ENCODE measurements at places on chromosomes 2 and 18. TPM values are rescaled to one million over a fixed set of nuclear protein-coding genes. Genes with fewer than 3 reads are reported as not detected.

PLA2R1 gene
- 9.0 TPM for total RNA-seq

CRIM1 gene
- 158 TPM for total RNA-seq

- H3K36me3 ChIP-seq = no peaks in the 10 kb centered on the region
- DNase-seq = no peak
- peaks cover 16% of the 10 kb centered on the region for H3K4me1 ChIP-seq
- H3K4me3 ChIP-seq = no peak overlapping the region
- H3K27ac ChIP-seq = no peak overlapping the region
Measured at GRCh38 chr18:37447962-37448888, 117.4 kb downstream of the CELF4 start.

GRCh38 chr2:58304843-58305242 is 63.7 kb upstream of the FANCL start:
- no peak for DNase-seq
- no peaks in the 10 kb centered on the region for H3K4me1 ChIP-seq
- no peaks in the 10 kb centered on the region for H3K27me3 ChIP-seq
- no peak overlapping the region for H3K4me3 ChIP-seq
- H3K36me3 ChIP-seq = no peaks in the 10 kb centered on the region
- H3K27ac ChIP-seq = no peak overlapping the region

LYG2 gene
- not detected for total RNA-seq

- no peak overlapping the region for H3K27ac ChIP-seq
- no peak overlapping the region for H3K4me3 ChIP-seq
- H3K27me3 ChIP-seq = no peaks in the 10 kb centered on the region
- H3K4me1 ChIP-seq = no peaks in the 10 kb centered on the region
- no peak for DNase-seq
Measured at GRCh38 chr2:197080578-197081216, 154.2 kb upstream of the PGAP1 start.
